ENCODE measurements at places on chromosomes 16 and 17.

DNA sequence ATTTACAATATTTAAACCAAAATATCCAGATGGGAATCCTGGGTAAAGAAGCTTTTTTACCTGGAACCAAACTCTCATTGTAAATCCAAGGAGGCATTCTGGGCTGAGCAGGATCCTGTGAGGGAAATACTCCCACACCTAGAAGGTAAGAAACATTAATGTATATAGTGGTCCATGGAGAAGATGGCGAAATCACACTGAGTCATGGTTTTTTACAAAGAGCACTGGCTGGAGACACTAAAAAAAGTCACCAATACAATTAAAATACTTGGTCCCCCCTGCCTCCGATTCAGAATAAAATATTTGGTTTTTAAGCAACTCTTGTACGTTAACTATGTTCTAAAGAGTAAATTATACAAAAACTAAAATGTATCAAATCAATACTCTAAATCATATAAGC, 32.9 kb downstream of the SYNRG start:
- peak; percentile 15 for DNase-seq

DNA sequence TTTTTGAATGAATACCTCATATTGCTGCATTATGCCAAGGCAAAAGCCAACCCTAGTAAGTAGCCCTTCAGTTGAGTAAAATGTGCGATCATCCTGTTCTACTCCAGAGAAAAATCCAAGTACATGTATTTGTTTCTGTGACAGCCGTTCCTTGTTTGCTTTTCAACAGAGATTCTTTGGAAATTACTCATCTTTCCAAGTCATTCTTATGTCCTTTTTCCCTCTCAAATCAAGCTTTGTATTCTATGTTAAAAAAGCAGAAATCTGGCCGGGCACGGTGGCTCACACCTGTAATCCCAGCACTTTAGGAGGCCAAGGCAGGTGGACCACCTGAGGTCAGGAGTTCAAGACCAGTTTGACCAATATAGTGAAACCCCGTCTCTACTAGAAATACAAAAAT, 112.9 kb upstream of the HAS3 start:
- DNase-seq: peak; percentile 78

DNA sequence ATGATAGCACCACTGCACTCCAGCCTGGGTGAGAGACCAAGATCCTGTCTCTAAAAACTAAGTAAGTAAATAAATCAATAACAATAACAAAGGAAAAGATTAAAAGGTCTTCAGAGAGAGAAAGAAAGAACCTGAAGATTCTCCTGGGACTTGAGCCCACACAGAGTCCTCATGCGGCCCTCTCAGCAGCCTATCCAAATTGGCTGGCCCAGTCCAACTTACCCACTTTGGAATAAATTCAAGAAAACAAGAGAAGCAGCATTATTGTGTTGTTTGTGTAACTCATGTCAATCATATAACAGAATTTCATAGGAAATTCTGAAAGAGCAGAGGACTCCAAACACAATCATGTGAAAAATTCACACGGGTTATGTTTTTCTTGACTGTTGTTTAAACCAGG, 3.8 kb downstream of the SLX4 start:
- DNase-seq: no peak

DNA sequence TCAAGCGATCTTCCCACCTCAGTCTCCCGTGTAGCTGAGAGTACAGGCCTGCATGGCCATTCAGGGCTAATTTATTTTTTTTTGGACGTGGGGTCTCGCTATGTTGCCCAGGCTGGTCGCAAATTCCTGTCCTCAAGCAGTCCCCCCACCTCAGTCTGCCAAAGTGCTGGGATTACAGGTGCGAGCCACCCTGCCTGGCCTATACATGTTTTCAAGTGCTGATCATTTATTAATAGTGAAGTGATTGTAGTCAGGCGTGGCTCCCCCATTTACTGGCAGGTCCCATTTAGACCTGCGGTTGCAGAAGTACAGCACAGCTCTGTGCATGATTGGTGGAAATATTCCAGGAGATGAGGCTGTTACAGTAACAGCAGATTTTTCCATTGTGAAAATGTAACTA, 8.4 kb downstream of the FOXK2 start:
- peak; percentile 55 for DNase-seq

GRCh38 chr17:18261146-18261515, 669 bp downstream of the MIEF2 start:
- DNase-seq: peak; percentile 39

DNA sequence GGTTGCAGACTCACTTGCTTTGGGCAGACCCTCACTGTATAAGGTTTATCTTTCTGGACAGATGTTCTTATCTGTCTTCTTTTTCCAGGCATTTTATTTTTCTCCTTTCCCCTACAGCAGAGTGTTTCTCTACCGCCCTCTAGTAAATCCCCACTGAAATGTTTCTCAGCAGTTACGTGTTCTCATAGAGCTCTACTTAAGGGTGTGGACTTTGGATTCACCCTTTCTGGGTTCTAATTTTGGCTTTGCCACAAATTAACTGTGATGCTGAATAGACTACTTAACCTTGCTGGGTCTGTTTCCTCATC, 2.0 kb downstream of the ADAT1 start:
- peak; percentile 47 for DNase-seq

DNA sequence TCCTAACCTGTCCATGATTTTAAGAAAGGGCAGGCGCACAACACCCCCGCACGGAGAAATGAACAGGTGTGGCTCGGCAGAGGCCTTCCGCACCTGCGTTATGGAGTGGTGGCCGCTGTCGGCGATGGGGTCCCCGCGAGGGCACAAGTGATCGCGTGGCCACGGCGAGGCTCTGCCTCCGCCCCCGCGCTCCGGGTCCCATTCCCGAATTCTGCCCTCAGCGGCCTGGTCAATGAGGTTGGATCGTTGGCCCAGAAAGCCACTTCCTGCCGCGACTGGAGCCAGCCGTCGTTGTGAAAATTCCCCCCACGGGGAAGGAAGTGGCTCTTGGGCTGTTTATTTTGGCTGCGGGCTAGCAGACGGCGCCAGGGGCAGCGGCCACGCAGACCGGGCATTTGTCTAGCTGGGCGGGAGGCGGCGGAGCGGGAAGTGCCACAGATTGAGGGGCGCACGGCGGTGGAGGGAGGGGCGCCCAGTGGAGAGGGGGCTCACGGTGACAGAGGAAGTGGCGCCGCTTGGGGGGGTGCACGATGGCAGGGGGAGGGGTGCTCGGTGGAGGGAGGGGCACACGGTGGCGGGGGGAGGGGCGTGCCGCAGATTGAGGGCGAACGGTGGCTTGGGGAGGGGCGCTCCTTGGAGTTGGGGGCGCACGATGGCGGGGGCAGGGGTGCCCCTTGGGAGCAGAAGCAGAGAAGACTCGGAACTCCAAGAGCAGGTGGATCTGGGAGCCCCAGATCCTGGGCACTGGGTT, 25.0 kb downstream of the MRC2 start:
- peak; percentile 70 for DNase-seq

DNA sequence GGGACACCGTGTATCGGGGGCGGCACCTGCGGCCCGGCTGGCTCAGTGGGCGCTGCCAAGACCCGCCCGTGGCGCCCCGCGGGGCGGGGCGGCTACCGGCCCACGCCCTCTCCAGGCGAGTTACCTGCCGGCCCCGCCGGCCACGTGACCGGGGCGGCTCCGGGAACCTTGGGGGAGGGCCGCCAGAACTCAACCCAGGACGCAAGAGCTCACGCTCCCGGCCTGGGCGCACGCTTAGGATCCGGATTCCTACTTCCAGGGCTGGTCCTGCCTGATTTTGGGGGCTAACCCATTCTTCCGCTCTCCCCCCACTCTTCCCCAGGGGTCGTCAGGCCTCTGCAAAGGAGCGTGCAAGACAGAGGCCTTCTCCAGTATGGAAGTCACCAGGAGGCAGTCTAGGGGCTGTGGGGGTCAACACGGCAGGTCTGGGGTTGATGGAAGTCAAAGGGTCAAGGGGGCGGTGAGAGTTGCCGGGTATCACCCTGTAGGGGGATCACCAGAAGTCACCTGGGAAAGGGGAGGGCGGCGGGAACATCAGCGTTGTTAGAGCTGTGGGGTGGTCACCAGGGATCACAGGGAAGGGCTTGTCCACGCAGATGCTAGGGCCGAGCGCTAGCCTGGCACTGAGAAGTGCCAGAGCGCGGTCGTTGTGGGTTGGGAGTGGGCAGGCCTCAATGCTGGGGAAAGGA, 354 bp upstream of the ESRP2 start:
- no peak for DNase-seq

DNA sequence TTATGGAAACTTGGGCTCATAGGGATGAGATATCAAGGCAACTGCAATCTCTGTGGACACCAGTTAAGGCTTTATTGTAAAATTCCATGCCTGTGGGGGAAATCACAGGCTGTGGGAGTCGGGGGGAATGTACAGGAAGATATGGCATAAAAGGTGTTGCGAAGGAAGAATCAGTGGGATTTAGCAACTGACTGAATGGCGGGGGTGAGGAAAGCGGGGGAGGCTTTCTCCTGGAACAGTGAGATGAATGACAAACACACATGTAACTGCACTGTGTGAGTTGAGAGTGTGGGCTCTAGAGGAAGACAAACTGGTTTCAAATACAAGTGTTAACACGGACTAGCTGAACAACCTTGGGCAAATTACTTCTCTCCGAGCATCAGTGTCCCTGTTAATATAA, 143.7 kb downstream of the PRKCB start:
- DNase-seq: no peak

DNA sequence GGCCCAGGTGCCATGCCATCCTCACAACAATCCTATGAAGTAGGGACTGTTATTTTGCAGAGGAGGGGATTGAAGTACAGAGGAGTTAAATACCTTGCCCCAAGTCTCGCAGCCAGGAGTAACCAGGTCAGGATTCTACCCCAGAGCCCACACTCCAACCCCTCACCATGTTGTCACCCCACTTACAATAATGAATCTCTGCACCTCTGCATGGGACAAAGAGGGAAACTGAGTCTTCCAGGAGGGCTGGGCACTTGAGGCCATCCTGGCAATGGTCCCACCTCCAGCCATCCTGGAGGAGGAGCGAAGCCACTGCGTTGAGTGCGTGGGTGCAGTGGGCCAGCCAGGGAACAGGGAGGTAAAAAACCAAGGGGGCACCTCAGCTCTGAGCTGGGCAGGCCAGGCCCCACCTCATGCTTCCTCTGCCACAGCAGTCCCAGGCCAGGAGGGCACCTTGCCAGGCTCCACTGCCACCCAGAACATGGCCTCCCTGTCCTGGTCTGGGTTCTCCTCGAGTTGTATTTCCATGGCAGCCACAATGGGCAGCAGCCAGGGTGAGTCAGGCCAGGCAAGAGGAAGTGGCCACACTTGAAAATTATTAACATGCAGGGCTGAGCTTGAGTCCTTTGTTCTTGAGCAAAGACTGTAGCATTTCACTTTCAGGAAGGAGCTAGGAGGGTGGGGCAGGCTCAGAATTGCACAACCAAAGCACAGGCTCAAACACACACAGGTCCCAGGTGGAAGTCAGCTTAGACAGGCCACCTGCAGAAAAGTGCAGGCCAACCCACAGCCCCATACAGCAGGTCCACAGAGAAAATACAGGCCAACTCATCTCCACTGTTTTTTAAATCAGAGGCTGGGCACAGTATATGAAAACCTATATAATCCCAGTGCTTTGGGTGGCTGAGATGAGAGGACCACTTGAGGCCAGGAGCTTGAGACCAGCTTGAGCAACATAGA, 52.1 kb downstream of the CUEDC1 start:
- peak; percentile 85 for DNase-seq

GRCh38 chr17:19742495-19742894, 5.6 kb downstream of the ALDH3A1 start:
- no peak for DNase-seq

GRCh38 chr16:86353148-86353547, 157.2 kb upstream of the FOXF1 start:
- peak; percentile 75 for DNase-seq

GRCh38 chr17:50661348-50661747, 26.7 kb downstream of the ABCC3 start:
- no peak for DNase-seq

DNA sequence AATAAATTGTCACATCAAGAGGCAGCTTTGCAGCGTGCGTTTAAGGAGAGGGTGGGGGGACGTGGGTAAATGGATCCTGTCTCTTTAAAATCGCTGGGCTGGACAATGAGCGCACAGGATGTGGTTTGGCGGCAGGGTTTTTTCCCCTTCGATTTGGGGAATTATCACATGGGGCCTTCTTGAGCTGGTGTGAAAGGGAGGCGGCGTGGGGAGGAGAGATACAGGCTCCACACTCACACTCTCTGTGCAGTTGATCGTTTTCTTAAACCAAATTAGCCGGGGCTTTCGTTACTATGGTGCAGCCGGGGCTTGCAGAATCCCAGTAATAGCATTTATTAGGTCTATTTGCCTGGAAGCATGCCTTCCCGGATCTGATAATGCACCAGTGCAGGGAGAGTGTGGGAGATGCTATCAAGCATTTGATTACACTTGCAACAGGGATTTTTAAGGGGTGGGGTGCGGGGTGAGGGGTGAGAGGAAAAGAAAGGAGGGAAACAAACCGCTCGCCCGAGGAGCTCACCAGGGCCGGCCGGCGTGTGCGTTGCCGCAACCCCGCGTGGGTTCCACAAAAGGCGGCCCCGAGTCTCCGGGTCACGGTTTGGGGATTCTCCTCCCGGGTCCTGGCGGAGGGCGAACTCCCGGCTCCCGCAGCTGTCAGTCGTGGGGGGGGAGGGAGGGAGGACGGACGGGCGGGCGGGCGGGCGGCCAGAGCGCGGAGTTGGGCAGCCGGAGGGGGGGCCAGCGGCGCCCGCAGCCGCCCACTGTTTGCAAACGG, 58.8 kb upstream of the GSE1 start:
- DNase-seq: peak; percentile 81

- DNase-seq: no peak
Observed at GRCh38 chr16:90046122-90046970, 27.1 kb upstream of the DBNDD1 start.

DNA sequence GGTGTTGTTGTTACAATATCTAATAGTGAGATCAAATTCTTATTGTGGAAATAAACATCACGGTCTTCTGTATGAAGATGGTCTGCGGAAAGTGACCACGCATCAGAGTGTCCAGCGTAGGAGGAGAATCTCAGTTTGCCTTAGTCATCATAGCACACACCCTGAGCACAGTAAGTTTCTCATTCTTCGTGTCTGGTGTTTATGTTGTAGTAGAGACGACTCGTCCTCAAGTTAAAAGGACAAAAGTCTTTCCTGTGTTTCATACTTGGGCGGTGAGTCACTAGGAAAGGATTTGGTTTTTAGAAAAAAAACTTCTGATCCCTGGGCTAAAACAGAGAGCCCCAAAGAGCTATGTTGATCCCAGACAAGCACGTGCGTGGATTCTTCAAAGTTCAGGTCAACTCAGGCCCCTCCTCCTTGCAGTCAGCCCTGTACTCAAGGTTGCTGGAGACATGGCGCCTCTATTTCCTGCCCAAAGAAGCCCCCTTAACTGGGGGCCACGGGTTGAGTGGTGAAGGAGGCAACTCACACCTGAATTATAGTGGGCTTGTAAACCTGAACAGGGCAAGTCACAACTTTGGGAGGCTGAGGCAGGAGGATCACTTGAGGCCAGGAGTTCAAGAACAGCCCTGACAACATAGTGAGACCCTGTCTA, 170.4 kb downstream of the ZFHX3 start:
- peak; percentile 83 for DNase-seq

- no peak for DNase-seq
Observed at GRCh38 chr16:23194497-23195221, 12.1 kb downstream of the SCNN1G start.
